ENCODE measurements at places on chromosomes 4 and X. TPM values are rescaled to one million over a fixed set of nuclear protein-coding genes. Genes with fewer than 3 reads are reported as not detected.

DNA sequence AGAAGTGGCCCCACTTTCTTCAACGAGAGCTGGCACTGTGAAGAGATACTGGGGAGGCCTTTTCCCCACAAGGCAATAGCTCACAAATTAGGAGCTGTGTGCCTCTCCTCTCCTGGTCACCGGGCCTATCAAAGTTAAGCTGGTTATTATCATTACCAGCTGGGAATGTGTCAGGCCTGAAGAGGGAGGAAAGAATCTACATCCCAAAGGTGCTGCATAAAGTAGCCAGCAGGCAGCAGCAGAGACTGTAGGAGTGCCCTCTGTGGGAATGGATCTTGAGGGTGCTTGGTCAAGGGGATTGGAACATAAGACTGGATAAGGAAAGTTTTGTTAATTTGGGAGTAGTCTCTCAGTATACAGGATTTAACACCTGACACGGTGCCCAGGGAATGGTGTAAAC is 9.1 kb upstream of the TMPRSS11D start:
- no peak overlapping the region for H3K27ac ChIP-seq
- no peaks in the 10 kb centered on the region for H3K36me3 ChIP-seq
- no peak for DNase-seq
- no peak overlapping the region for H3K4me3 ChIP-seq
- no peaks in the 10 kb centered on the region for H3K4me1 ChIP-seq

DNA sequence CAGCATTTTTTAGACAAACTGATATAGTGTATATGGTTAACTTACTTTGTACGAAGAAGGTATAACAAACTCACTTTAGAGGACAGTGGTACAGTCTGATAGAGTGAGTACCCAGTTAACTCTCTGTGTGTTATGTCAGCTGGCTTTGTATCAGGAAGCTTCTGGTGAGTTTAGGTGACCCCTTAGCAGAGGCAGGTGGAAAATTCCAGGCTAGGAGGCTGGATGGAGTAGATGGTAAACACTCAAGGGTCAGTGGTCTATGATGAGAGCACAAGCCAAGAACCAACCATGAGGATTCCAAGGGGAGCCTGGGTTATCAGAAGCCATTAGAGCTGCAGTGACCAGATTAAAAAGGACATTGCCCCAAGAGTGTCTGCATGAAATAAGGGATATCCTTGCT is 227.3 kb upstream of the CENPE start:
- H3K4me3 ChIP-seq, result no peak overlapping the region
- H3K4me1 ChIP-seq, result no peaks in the 10 kb centered on the region
- H3K36me3 ChIP-seq, result no peaks in the 10 kb centered on the region
- no peaks in the 10 kb centered on the region for H3K27me3 ChIP-seq
- DNase-seq, result no peak

The DCAF8L2 gene
- not detected for total RNA-seq

DNA sequence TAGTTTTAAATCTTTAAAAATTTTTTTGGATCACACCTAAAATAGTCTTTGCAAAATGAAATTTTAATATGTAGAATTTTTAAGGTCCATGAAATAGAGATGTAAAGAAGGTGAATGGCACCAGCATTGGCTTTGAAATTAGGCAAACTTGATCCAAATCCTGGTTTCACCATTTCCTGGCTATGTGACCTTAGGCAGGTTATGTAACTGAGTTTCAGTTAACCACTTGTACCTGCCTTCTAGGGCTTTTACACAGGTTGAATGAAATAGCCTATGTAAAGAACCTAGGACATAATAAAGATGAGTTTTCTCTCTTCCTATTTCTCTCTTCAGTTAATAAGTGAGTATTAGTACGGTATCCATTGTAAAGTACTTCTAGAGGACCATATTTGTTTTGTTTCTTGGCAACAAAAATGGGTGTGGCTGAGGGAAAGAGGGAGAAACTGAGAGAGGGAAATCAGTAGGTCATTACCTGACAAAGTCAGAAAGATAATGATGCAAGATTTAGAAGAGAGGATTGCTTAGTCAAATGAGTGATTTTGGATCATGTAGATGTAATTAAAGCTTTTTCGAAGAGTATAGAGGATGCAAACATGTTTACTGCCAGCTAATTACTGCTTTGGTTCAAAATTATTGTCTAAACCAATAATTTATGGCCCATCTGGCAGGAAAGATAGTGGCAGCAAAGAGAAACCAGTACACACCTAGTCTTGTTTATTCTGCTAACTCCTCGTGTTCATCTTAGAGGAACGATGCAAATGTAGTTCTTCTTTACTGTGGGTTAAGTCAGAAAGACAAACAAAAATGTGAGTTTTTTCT is 81.9 kb downstream of the PDLIM5 start:
- H3K4me1 ChIP-seq, result peaks cover 57% of the 10 kb centered on the region
- H3K27me3 ChIP-seq, result no peaks in the 10 kb centered on the region
- no peak for DNase-seq
- peak overlapping the region; percentile 68 for H3K27ac ChIP-seq

Data from heart left ventricle (tissue), 16 donors.